ENCODE measurements at places on chromosomes 16 and 17.

DNA sequence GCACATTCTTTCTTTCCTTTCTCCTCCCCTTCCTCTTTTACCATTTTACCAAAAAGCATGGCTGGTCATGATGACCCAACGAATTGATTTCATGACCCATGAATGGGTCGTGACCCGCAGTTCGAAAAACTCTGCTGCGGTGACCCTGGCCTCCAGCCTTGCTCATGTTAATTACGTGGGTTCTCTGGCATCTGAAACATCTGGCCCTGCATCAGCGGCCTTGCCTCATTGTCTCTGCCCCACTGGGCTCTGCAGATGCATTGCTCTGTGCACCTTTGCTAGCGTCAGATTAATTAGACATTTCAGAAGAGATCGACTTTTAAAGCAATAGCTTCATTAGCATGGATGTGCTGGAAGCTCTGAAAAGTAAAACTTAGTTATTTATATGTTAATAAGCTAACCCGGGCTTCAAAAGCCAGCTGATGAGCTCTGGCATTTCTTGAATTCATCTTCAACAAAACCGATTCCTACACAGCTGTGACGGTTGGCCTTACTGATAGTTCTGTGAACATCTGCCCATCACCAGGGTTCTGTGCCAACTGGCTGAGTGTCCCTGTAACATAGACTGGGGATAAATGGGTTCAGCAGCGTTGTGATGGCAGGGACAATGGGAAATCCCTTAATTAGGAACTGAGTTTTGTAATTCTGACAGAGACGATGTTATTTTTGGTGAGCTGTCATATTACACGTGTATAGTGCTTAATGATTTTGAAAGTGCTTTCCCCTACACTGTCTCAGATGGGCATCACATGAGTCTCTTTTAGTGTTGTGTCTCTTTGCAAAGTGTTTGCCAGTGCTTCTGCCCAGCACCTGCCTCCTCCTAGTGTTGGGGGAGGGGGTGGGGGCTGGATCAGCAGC is 225.9 kb upstream of the EEF2KMT start:
- DNase-seq = no peak

DNA sequence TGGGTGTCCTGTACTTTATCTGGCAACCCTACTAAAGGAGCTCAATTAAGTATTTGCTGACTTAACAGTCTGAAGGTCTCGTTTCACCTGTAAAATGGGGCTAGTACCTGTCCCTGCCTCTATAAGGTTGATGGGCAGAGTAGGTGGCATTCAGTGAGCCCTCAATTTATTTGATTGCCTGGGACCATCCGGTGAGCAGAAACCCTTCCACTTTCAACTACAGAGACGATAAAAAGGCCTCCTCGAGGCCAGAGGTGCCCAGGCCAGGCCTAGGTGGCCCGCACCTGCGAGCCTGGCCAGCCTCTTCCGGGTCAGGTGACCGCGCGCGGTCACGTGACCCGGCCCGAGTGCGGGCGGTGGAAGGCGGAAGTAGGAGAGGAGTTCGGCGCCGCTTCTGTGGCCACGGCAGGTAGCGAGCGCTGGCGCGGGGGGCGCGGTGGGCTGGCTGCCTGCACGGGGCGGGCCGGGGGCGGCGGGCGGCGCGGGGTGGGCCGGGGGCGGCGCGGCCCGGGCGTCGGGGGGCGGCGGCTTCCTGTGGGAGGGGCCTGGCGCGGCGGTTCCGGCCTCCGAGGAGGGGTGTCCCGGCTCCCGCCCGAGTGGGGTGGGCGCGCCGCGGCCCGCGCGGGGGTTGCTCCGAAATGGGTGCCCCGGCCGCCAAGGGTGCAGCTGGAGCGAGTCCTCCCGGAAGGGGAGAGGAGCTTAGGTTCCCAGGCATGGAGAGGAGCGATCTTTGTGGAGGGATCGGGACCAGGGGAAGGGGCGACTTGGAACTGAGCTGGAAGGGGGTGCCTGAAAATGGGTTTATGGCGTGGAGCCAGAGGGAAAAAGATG is at the start of gene WWP2:
Gene WWP2 (plus strand): TSS at position 350 of the 831 bp plus-strand sequence. CDS start 24,679 bp downstream, outside the sequence.
- peak; percentile 21 for DNase-seq

DNA sequence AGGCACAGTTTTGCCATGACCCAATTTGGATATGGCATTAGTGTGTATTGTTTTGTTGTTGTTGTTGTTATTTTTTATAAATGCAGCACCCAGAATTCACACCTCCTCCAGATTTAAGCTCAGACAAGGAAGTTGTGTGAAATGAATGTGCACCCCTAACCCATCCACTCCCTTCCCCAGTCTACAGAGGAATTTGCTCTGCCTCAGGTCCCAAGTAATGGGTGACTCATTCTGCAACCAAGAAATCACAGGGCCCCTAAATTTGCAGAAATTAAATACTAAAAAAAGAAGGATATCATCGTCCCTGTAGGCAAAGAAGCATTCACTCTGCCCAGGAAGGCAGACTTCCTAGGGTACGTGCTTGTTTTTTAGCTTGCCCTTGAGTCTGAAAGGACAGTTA is 62.3 kb downstream of the CLEC16A start:
- DNase-seq = no peak

- no peak for DNase-seq
These were observed 29.6 kb upstream of the MAP3K14 start for GRCh38 chr17:45346216-45347015.

GRCh38 chr17:292016-292415 is 60.6 kb downstream of the RPH3AL start:
- no peak for DNase-seq

- DNase-seq = no peak
These were observed 12.3 kb downstream of the RFFL start for GRCh38 chr17:35051183-35051578.
